ENCODE measurements at places on chromosomes 1 and 21. TPM values are rescaled to one million over a fixed set of nuclear protein-coding genes. Genes with fewer than 3 reads are reported as not detected.

DNA sequence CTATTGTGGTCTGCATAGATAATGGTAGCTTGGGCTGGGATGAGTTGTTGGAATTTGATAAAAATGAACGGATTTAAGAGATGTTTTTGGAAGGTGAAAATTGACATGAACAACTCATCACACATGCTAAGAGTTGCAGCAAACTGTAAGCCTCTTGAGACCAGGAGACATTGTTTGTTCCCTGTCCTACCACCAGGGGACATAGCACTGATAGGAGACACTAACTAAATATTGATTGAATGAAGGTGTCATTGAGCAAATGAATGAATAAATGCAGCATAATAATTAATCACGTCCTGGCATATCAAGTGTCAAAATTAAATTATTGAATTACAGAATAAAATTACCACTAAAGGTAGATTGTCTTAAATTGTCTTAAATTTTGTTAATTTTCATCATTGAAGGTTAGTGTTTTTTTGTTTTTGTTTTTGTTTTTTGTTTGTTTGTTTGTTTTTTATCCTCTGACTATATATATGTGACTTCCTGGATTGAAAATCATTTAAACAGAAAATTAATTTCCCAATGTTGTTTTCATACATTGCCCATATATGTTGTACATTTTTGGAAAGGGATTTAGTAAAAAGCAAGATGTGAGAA is 285.3 kb upstream of the C1orf105 start:
- no peak for DNase-seq

DNA sequence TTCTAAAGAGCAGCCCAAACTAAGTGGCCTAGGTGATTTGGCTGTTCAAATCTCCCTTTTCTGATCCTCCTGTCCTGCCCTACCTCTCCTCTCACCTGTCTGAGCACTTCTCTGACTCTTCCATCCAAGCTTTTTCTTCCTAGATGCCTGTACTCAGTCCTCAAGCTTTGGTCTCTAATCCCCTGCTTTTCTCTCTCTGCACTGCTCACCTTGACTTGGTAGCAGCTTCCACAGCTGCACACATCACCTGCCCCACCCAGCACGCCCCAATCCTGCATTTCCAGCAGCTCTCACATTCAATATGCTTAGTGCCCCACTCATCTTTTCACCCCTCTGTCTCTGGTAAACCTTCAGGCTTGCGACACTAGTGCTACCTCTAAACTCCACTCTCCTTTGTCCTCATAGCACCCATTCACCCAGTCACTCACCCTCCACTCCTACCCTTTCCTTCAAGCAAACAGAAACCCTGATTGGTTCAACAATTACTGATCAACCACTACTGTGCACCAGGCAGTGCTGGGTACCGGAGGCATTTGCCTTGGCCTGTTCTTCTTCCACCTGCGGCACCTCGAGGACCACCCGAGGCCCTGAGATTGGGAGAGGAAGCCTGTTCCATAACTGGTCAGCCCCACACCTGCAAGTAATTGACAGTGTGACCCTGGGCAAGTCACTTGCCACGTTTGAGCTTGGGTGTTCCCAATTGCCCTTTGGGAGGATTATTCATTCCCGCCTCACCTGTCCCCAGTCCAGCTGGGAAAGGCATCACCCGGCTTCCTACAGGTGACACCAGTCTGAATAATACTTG is 136.1 kb upstream of the EDN2 start:
- no peak for DNase-seq

- no peak for DNase-seq
Measured at GRCh38 chr1:211133393-211133835, 534 bp downstream of the KCNH1 start.

DNA sequence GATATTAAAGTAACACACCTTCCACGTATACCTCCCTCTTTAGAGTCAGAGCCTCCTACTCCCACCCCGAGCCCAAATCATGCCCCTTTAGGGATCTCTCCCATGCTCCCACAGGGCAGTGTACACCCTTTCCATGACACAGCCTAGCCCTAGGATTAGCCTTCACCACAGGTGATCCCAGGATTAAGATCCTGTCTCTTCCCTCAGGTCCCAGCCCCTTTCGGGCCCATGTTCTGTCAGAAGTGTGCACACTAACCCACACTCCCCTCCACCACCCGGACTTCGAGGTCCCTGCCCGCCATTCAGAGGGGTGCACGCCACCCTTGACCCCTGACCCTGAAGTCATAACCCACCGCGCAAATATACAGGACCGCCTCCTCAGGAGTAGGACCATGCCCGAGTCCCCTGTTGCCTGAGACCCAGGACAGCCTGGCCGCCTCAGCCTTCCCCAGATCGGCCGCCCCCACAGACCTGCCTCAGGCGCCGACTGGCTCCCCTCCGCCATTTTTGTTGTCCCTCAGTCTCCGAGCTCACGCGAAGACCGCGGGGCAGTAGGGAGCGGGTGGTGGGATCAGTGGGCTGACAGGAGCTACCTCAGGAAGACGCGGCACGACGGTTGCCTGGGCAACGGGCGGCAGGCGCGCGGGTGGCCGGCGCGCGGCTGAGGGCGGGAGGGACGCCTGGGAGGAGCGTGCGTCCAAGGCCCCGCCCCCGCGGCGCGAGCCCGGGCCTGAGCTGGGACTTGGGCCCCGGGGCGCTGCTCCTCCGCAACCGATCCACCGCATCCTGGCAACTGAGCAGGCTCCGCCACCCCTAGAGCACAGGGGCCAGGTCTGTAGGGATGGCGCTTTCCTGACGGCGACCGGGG is at the start of gene AGBL4:
Gene AGBL4, minus strand, starts transcription at position 663 of the 868 bp plus-strand sequence.
- DNase-seq = no peak

GRCh38 chr1:43177691-43178090 is 5.6 kb downstream of the CFAP57 start:
- DNase-seq = no peak

DNA sequence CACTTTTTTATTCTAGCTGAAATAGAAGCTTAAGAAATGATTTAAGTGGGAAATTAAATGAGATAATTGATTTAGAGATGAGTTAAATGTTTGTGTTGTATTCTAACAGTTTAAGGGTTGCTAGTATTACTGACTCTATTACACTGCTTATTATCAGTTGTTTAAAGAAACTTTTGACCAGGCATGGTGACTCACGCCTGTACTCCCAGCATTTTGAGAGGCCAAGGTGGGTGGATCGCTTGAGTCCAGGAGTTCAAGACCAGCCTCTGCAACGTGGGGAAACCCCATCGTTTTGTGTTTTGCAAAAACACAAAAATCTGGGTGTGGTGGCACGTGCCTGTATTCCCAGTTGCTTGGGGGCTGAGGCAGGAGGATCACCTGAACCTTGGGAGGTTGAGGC is 14.2 kb downstream of the CLIC4 start:
- no peak for DNase-seq

GRCh38 chr1:200258447-200259375 is 151.1 kb downstream of the ZNF281 start:
- DNase-seq = peak; percentile 41

DNA sequence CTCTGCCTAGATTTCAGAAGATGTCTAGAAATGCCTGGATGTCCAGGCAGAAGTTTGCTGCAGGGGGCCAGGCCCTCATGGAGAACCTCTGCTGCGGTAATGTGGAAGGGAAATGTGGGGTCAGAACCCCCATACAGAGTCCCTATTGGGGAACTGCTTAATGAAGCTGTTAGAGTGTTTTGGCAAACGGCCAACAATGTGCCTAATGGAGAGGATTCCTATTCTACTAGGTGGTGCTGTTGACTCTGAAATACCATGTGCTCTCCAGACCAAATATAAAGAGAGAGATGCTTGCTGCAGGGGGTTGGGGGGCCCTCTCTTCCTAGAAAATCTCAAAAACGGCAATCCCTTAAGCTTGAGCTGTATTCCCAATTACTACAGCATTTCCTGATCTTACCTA is 57.1 kb upstream of the DR1 start:
- peak; percentile 10 for DNase-seq

DNA sequence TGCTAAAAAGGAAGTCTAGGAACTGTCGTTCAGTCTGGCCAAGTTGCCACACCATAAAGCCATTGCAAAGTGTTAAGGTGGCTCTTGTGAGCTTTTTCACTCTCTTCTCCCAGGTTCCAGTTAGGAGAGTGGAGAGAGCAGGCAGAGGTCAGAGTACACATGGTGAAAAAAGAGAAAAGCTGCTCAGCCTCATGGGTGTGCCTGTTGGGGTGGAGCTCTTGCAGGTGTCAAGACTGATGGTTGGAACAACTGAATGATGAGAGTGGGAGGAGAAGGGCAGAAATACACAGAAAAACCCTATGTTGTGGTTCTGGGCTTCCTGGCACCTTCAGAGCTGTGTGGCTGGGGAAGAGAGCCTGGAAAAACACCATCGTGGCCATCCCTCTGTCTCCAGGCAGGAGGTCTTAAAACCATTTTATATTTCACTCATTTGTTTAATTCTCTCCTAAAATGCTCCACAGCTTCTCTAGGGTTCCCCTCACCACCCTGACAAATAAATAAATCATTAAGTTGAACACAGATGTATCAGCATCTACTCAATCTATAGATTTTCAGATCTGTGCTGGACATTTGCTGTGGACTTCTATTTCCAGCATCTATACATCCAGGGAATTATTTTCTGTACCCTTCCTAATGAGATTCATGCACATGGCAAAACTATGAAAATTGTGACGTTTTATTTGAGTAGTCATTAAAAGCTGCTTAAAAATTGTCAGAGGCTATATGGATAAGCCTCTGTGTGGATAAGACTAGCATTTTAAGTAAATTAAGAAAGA is 17.5 kb downstream of the UBASH3A start:
- no peak for DNase-seq

DNA sequence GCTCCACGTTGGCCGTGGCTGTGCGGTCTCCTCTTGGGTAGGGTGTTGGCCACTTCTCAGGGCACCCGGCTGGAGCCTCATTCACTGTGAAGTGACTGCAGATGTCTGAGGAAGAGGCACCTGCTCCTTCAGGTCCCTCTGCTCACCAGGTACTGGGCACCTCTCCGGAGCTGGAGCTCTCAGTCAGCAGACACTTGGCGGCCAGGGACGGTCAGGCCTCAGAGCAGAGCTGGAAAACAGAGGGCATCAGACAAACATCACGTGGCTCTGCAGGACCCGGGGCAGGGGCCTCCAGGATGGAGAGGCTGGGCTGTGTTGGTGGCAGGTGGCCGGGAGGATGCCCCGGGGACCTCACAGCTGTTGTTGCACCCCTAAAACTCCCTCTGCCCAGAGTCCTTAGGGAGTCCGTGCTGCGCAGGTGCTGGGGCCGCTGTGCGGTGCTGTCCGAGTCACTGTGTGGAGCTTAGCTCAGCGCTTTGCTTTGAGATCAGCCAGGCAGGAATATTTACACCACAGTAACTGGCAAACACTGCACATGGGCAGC is 59.7 kb downstream of the SLX9 start:
- no peak for DNase-seq

DNA sequence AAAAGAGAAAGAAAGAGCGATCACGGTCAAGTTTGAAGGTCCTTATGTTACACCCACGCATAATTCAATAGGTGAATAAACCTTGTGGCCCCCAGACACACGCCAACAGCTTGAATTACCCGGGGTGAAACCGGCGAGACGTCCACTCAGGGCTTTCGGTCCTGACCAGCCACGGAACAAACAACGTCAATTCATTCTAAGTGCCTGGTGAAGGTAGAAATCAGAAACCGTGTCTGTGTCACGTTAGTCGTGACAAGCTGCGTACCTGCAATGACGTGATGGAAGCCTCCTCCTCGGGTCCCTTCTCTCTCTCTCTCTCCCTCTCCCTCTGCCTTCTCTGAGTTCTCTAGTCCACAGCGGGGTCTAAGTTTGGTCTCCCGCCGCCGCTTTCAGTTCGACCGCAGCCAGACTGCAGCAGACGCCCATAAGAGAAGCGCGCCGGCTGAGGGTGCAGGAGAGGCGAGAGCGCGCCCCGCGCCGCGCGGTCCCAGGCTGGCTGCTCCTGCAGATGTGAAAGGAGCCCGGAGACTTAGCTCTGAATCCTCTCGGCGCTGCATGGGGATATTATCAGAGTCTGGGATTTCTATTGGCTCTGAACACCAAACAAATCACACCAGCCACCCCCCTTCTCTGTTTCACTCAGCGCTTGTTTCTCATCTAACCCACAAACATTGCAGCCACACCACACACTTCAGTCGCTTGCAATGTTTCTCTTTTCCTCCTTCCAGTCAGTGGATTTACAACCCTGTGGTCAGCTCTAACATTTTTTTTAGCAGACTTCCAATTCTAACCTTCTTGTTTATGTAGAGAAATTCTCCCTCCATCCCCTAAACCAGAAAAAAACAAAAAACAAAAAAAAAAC is at the start of gene GREM2:
Gene GREM2, minus strand, starts transcription at position 537 of the 862 bp plus-strand sequence. CDS start 118,680 bp downstream, outside the sequence.
- DNase-seq = peak; percentile 14

DNA sequence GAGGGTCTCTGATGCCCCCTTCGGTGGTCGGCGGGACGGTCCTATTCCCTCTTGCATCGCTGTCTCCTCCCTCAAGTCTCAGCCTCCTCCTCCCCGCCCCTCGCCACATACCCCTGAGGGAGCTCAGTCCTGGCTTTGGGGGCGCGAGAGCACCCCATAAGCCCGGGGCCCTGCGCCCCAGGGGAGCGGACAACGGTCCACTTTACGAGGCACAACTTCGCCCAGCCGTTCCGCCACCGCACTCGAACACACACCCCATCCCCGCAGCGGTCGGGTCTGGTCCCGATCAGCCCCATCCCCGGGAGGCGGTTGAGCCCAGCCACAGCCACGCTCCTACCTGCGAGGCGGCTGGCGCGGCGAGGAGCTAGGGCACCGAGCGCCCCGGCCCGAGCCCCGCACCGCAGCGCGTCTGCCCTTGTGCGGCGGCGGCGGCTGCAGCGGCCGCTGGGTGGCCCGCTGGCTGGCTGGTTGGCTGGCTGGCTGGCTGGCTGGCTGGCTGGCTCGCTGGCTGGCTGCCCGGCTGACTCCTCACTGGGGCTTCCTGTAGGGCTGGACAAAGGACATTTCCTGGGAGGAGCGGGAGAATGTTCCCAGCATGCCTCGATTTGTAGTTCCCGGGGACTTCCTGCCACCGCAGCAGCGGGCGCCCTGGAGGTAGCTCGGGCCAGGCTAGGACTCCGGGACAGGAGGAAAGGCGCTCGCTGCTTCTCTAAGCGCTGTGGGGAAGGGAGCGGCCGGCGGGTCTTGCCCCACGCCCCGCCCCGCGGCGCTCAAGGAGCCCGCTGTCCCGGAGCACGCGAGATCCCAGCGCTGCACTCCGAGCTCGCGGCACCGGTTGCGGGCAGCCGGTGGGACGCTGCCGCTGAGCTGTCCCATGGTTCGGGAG is at the start of gene ZNF697:
Gene ZNF697, minus strand, starts transcription at position 533 of the 886 bp plus-strand sequence. CDS start 22,166 bp downstream, outside the sequence.
- DNase-seq = peak; percentile 98

OPRD1 gene
- not detected for total RNA-seq

ZNF644 gene
- total RNA-seq = 35.9 TPM

AMY1C gene
- not detected for total RNA-seq

GUCA2B gene
- not detected for total RNA-seq

NDC1 gene
- 13.7 TPM for total RNA-seq

SPRR3 gene
- not detected for total RNA-seq

FMOD gene
- 63.0 TPM for total RNA-seq

ABCG1 gene
- total RNA-seq = 141 TPM

KRTAP21-2 gene
- total RNA-seq = not detected

Data from dermis microvascular lymphatic vessel endothelial cell (primary cell).